ENCODE measurements at places on chromosomes 7 and 10.

DNA sequence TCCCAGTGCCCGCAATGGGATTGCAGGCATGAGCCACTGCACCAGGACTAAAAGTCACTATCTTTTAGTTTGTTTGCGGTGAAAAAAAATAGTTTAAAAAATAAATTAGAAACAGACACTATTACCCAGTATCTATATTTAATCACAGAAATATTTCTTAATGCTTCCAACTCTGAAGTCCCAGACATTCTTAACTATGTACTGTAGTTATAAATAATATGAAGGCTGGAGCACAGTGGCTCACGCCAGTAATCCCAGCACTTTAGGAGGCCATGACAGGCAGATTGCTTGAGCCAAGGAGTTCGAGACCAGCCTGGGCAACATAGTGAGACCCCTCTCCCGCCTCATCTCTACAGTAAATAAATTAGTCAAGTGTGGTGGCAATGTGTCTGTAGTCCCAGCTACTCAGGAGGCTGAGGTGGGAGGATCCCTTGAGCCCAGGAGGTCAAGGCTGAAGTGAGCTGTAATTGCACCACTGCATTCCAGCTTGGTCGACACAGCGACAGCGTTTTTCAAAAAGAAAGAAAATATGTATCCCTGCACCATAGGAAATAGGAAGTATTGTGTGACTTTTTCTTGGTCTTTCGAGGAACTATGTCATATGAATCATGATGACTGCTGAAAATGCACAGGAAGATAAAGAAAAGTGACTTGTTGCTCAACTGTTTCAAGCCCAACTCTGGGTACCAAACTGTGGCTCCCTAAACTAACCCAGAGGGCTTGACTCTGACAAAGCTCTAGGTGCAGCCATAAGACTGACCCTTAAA, 74.9 kb upstream of the STEAP1B start:
- no peak for DNase-seq

- no peak for DNase-seq
These were observed 1309.7 kb downstream of the REEP3 start for GRCh38 chr10:64830869-64831268.

DNA sequence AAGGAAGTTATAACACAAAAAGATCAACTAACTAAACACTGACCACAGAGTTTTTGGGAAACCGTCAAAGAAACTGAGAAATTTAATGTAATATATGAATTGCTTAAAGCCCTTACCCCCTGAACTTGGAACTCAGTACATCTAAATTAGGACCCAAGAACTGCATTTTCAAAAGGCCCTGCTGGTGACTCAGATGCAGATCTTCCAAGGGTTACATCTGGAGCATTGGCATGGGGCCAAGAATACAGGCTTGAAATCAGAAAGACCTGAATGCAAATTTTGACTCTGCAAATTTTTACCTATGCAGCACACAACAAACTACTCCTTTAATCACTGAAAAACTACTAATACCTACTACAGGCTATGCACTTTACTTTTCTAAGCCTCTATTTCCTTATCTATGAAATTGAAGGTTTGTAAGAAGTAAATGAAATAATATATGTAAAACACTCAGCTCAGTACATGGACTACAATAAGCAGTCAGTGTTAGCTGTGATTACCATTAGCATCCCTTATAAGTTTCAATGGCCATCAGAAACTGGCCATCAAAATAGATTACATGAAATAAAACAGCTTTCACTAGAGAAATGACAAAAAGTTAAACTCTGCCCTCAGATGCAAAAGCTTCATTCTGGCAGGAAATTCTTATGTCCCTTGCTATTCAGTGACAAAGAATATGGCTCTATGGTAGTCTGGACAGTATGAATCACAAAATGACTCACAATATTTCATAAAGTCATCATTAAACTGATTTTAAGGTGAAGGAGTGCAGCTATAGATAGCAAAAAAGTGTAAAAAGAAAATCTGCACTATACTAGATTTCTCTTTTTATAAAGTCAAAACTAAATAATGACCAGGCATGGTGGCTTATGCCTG, 43.6 kb downstream of the NSUN6 start:
- no peak for DNase-seq

DNA sequence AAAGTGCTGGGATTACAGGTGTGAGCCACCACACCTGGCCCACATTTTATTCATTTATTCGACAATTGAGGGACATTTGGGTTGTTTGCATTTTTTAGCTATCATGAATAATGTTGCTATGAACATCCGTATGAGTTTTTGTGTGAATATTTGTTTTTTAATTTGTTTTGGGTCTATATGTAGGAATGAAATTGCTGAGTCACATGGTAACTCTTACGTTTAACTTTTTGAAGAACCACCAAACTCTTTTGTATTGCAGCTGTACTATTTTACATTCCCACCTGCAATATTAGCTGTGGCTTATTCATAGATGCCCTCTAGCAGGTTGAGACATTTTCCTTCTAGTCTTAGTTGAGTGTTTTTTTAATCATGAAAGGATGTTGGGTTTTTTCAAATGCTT, 14.4 kb downstream of the PLAC9 start:
- no peak for DNase-seq

DNA sequence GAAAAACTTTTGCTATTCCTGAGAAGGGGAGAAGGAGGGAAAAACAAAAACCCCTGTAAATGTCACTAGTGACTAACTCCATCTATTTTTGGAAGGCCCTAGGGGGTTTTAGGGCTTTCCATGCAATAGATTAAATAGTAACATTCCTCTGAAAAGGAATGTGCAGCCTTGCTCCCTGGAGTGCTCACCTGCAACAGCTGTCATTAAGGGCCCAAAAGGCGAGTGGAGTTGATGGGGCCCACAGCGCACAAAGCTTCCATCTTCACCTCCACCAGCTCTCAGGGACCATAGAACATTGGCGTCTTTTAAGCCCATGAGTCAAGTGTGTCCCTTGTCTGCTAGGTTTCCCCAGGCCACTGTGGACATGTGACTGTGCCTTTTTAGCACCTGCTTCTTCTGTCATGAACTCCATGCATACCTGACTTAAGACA, 58.0 kb upstream of the IL6 start:
- no peak for DNase-seq

DNA sequence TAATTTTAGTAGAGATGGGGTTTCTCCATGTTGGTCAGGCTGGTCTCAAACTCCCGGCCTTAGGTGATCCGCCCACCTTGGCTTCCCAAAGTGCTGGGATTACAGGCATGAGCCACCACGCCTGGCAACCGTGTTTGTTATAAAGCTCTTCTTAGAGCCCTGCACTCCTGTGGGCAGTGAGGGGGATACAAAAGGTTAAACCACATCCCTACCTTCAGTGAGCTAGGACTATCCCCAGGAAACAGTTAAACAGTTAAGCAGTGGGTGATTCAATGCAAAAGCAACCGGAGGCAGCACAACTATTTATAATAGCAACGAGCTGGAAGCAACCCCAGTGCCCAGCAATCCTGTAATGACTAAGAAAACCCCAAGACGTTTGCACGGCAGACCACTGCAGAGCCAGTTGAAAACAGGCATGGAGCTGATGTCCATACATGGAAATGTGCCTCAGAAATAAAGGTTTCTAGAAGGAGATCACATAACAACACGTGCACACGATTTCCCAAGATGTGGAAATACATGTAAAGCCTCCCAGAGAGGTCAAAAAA, 107.2 kb upstream of the LYZL2 start:
- DNase-seq = no peak

- no peak for DNase-seq
These were observed 9.9 kb upstream of the OR9A4 start for GRCh38 chr7:141906285-141906684.

GRCh38 chr7:80748363-80749042, 110.1 kb downstream of the CD36 start:
- DNase-seq = no peak

- DNase-seq = no peak
These were observed 24.3 kb upstream of the LARP4B start for GRCh38 chr10:955820-956217.

DNA sequence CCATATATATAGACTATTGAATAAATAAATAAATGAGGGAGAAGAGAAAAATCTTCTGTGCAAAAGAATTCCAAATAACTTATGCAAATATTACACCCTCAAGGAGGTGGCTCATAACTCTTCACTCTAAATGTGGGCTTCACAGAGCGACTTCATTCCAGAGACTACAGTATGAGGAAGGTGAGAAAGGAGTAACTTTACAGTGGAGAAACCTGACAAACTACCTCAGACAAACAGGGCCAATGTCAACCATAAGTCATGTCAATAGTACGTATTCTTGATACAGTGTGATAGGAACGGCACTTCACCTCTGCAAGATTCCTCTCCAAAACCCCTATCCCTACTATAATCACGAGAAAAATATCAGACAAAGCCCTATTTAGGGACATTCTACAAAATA, 158.4 kb upstream of the NAMPT start:
- DNase-seq = no peak

- no peak for DNase-seq
These were observed 164.4 kb downstream of the RGS10 start for GRCh38 chr10:119377958-119378736.

- DNase-seq = no peak
These were observed 229.7 kb upstream of the PITRM1 start for GRCh38 chr10:3402187-3402751.

- no peak for DNase-seq
These were observed 49.0 kb downstream of the WAC start for GRCh38 chr10:28581916-28582315.

DNA sequence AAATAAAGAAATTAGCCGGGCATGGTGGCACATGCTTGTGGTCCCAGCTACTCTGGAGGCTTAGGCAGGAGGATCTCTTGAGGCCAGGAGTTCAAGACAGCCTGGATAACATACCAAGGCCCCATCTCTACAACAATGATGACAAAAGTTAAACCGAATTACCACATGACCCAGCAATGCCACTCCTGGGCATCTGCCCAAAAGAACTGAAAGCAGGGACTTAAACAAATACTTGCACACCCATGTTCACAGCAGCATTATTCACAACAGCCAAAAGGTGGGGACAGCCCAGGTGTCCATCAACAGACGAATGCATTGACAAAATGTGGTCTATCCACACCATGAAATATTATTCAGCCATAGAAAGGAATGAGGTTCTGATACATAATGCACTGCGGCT, 83.9 kb downstream of the HIP1 start:
- DNase-seq = no peak

DNA sequence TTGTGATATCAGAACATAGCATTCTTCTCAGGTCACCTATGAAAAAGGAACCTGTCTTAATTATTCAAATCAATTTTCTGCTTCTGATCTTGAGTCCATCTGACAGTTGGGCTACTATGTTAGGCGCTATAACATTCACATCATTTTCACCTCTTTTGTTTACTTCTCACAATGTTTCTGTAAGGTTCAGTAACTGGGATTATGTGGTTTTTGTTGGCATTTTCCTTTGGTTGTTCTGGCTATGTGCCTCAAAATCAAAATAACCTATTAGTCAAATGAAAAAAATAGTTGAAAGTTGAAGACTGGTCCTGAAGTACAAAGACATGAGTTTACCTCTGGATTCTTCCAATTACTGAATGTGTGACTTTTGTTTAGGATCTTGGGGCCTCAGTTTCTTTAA, 221.3 kb upstream of the SMIM30 start:
- DNase-seq = no peak

- no peak for DNase-seq
These were observed 359.5 kb upstream of the NPSR1 start for GRCh38 chr7:34298492-34299013.

- DNase-seq = no peak
These were observed 23.4 kb upstream of the FAM3C start for GRCh38 chr7:121419201-121420148.

- no peak for DNase-seq
These were observed 106.7 kb downstream of the USP6NL start for GRCh38 chr10:11504566-11505285.

GRCh38 chr10:94052281-94052680, 58.5 kb downstream of the PLCE1 start:
- DNase-seq = no peak

- no peak for DNase-seq
These were observed 200.9 kb downstream of the GRID1 start for GRCh38 chr10:86165666-86166065.

DNA sequence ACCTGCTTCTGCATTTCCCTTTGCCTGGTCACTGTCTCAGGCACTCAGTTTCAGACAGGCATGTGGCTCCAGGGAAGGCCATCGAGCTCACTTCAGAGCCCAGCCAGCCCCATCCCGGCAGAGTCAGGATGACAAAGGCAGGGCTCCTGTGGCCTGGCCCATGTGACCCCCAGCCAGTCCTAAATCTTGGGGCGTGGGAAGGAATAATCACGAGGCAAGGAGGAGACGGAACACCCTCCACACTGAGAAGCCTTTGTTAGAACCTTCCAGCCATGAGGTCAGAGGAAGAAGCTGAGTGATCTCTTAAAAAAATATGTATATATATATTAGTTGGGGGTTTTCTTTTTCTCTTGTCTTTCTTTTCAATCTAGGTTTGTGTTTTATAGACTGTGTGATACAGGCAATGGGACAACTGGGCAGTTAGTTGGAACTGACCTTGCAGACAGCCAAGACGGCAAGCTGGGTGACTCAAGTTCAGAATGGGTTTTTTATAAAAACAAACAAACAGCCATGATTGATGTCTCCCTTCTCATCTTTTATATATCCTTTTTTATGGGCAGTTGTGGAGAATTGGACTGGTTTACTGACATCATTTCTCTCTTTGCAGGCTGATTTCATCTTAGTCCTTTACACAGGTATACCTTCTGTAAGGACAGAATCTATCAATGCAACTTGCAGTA, 60.8 kb downstream of the CHN2 start:
- no peak for DNase-seq

GRCh38 chr10:101559596-101560297, 28.3 kb downstream of the POLL start:
- no peak for DNase-seq

GRCh38 chr10:131710142-131710861, 190.5 kb upstream of the PPP2R2D start:
- no peak for DNase-seq

GRCh38 chr10:91843083-91843482, 44.9 kb downstream of the TNKS2 start:
- no peak for DNase-seq

GRCh38 chr7:4070214-4070613, 611.9 kb upstream of the FOXK1 start:
- no peak for DNase-seq

- no peak for DNase-seq
These were observed 123.2 kb upstream of the PARD3 start for GRCh38 chr10:34938399-34938670.
